Activated naive CD4-positive, alpha-beta T cell treated with anti-CD3 and anti-CD28 coated beads, Interleukin-2, amount 50 U/mL, for 72 hours (primary cell): ENCODE measurements at places on chromosomes 11 and 22.

DNA sequence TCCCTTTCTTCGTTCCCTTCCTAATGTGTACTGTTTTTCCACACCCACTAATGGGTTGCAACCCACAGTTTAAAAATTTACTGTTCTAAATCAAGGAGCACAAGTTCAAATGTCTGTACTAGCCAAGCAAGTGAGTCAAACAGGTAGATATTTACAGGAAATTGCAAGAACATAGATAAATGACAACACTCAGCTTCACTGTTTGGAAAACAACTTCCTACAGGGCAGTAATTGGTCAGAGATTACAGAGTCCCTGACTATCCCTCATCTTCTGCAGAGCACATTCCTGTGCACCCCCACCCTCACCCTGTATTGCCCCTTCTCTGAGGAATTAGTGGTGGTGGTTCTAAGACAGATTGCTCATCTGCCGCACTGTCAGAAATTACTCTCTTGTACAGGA lies 1.9 kb downstream of the SERPING1 start:
- DNase-seq = no peak

- DNase-seq = no peak
These were observed 47.5 kb upstream of the AQP11 start for GRCh38 chr11:77542296-77542695.

GRCh38 chr11:32023370-32024305 lies 67.2 kb upstream of the RCN1 start:
- DNase-seq = no peak

GRCh38 chr11:122339436-122340060 lies 223.5 kb upstream of the BLID start:
- no peak for DNase-seq

- no peak for DNase-seq
These were observed 81.7 kb upstream of the NARS2 start for GRCh38 chr11:78656327-78656726.

GRCh38 chr11:99535406-99535805 lies 514.7 kb downstream of the CNTN5 start:
- DNase-seq = no peak

DNA sequence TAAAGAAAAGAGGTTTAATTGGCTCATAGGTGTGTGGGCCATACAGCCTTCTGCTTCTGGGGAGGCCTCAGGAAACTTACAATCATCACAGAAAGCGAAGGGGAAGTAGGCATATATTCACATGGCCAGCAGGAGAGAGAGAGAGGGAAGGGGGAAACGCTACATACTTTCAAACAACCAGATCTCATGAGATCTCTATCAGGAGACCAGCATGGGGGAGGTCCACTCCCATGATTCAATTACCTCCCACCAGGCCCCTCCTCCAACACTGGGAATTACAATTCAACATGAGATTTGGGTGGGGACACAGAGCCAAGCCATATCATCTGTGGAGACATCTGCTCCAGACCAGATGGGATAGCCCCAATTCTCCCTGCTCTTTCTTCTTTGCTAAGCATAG lies 866.0 kb downstream of the BRD1 start:
- DNase-seq = no peak
